ENCODE measurements at places on chromosomes 6 and 20.

DNA sequence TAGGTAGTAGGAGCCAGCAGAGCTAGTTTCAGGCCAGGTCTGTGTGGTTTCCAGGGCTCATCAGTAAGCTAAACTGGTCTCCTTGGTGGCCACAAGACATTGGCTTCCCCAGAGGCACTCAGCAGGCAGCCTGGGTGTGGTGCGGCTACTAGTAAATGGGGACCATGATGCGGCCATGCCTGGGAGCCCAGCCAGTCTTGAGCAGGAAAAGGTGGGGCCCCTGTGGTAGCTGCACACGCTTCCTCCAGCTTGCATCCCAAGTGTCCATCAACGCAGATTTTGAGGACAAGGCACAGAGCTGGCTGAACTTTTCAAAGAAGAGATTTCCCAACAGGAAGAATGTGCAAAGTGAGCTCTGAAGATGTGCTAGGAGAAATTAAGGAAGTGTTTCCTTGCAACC lies 107.4 kb upstream of the NAA20 start:
- no peaks in the 10 kb centered on the region for H3K36me3 ChIP-seq
- no peaks in the 10 kb centered on the region for H3K27me3 ChIP-seq
- no peak overlapping the region for H3K27ac ChIP-seq
- H3K4me3 ChIP-seq, result no peak overlapping the region
- DNase-seq, result no peak

DNA sequence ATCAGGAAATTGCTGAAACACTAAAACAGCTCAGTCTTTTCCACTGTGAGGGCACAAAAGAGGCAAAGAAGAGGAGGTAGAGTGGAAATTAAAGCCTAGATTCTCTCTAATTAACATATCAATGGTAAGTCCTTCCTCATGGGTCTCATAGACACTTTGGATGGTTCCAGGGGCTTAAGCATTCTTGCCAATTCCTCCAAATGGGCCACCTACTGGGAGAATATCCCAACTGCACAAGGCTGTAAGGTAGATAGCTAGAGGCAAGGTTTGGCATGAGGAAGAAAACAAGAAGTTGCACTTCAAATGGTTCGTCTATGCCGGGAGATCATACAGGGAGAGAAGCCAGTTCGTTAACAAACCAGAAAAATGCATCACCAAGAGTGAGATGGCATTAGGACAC lies 107.6 kb upstream of the KHDRBS2 start:
- peak; percentile 21 for DNase-seq
- H3K36me3 ChIP-seq, result no peaks in the 10 kb centered on the region
- H3K27ac ChIP-seq, result no peak overlapping the region
- H3K4me1 ChIP-seq, result peaks cover 6% of the 10 kb centered on the region

- peaks cover 30% of the 10 kb centered on the region for H3K36me3 ChIP-seq
- peaks cover 18% of the 10 kb centered on the region for H3K4me1 ChIP-seq
- peak; percentile 91 for DNase-seq
- H3K4me3 ChIP-seq, result peak overlapping the region; percentile 79
- no peak overlapping the region for H3K27ac ChIP-seq
These were observed 984 bp downstream of the TFAP2C start for GRCh38 chr20:56630086-56630493.

DNA sequence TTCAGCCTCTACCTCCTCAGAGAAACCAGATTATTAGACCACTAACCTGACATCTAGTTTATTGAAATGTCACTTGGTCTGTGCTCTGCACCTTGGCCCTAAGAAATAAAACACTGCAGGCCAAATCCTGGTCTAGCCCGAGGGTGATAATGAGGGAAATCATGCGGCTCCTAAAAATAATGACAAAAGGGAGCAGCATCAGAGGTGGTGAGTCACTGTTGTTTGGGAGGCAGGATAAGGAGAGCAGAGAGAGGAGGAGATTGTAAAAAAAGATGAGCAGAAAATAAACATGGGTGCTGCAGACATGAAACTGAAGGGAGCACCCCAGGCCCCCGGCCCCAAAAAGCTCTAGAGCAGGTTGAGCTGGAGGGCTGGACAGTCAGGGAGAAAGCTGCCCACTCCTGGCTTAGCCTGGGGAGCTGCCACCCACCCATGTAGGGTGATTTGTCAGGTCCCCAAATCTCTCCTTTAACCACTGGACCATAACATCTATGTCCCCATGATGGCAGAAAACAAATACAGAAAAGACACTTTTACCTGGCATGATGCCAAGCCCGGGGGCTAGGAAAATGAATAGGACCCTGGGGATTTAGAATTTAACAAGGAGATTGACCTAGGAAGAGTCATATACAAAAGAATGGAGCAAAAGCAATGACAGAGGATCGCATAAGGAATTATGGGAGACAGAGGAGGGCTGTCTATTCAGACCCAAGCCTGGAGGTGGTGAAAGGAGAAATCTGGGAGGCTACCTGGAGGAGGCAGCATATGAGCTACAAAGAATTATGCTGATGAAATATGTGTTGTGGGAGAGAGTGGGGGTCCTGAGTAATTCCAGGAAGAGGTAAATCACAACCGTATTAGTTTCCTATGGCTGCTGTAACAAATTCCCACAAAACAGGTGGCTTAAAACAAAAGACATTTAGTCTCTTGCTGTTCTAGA lies 103.7 kb downstream of the SNAP25 start:
- H3K4me3 ChIP-seq, result no peak overlapping the region
- H3K27me3 ChIP-seq, result no peaks in the 10 kb centered on the region
- no peak overlapping the region for H3K27ac ChIP-seq
- H3K4me1 ChIP-seq, result no peaks in the 10 kb centered on the region
- no peaks in the 10 kb centered on the region for H3K36me3 ChIP-seq
- DNase-seq, result no peak

DNA sequence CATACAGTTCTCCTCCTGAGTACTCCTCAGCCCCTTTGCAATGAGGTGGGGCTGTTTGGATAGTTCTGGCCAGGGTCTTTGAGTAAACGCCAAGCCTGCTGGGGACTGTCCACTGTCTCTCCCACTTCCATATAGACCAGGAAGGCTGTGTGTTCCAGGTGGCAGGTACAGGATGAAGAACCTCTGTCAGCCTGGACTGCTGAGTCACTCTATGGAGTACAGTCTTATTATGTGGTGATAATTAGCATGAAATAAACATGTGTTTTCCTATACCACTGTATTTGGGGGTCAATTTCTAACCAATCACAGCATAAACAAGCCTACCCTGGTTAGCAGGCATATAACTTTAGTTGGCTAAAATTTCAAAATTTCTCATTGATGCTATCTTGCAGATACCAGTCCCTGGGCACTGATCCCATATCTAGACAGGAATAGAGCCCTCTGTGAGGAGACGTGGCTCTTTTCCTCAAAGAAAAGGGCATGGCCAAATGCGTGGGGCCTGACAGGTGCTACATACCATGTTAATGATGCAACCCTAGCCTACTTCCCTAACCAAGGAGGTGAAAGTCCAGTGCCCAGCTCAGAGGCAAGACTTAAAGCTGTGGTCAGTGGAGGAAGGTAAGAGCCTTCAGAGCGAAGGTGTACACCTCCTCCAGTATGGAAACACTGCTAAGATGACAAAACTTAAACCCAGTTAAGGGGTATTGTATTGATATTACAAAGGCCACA lies 4.5 kb upstream of the ALDH8A1 start:
- no peaks in the 10 kb centered on the region for H3K27me3 ChIP-seq
- DNase-seq, result no peak
- H3K27ac ChIP-seq, result no peak overlapping the region
- no peaks in the 10 kb centered on the region for H3K36me3 ChIP-seq

GRCh38 chr6:137851669-137852068 lies 15.4 kb upstream of the TNFAIP3 start:
- H3K4me3 ChIP-seq, result no peak overlapping the region
- no peaks in the 10 kb centered on the region for H3K27me3 ChIP-seq
- DNase-seq, result no peak
- H3K27ac ChIP-seq, result no peak overlapping the region

DNA sequence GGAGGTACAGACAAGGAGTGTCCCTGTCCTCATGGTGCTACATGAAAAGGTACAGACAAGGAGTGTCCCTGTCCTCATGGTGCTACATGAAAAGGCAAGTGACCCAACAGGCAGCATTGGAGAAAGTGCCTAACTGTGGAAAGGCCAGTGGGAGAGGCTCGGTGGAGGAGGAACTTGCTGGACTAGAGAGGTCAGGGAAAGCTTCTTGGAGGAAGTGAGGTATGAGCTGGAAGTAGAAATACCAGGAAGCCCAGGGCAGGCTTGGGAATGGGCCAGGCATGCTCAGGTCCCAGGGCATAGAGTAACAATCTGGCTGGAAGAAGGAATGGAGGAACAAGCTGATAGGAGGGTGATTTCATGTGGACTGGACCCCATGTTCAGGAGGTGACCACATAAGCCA lies 59.8 kb upstream of the FNDC1 start:
- H3K4me1 ChIP-seq, result peaks cover 3% of the 10 kb centered on the region
- H3K36me3 ChIP-seq, result no peaks in the 10 kb centered on the region
- H3K27me3 ChIP-seq, result no peaks in the 10 kb centered on the region
- no peak overlapping the region for H3K4me3 ChIP-seq

DNA sequence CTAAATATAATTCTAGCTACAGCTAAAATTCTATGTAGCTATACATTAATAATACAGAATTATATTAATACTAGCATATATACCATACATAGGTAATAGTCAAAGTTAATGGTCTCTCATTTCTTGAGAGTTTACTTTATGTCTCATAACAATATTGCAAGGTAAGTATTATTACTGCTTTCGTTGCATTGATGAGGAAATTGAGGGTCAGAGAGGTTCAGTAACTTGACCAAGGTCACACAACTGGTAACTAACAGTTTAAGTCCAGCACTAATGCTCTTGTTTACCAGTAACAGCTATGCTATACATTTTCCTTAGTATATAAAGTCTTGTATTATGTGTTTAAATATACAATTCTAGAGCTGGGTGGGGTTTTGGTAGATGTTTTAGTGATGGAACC lies 67.6 kb downstream of the AFG1L start:
- no peaks in the 10 kb centered on the region for H3K36me3 ChIP-seq
- DNase-seq, result no peak
- no peak overlapping the region for H3K27ac ChIP-seq
- no peaks in the 10 kb centered on the region for H3K27me3 ChIP-seq

DNA sequence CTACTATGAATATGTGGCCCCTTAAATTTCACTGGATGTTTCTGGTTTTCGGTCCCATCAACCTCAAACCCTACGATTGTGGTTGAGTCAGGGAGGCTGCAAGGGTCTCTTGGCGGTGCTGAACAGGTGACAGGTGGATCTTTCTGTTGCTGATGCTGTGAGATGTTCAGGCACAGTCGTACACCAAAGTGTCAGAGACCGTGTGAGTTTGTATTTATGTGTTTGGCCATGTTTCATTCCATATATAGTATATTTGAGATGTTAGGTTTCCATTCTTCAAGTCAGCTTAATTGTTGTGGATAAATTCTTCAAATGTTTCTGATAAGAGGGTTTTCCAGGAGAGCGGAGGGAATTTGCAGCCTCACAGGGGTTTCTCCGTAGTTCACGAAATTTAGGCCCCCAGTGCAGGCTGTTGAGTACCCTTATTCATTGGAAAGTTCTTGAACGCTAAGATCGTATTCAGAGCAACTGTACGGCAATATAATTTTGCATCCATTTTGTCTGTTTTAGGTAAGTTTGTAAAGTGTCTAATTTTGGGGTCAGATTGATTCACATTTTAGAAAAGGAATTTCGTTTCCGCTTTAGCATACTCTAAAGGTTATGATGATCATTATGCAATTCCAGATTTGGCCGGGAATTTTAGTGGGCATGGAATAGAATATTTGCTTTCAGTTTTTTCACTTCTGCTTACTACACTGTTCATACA lies 1.2 kb downstream of the TAB2 start:
- peaks cover 2% of the 10 kb centered on the region for H3K4me1 ChIP-seq
- H3K27me3 ChIP-seq, result no peaks in the 10 kb centered on the region
- no peak overlapping the region for H3K27ac ChIP-seq
- H3K4me3 ChIP-seq, result peak overlapping the region; percentile 93
- no peak for DNase-seq
- no peaks in the 10 kb centered on the region for H3K36me3 ChIP-seq

- DNase-seq, result no peak
- no peaks in the 10 kb centered on the region for H3K36me3 ChIP-seq
- H3K27me3 ChIP-seq, result no peaks in the 10 kb centered on the region
- H3K4me3 ChIP-seq, result no peak overlapping the region
These were observed 37.9 kb upstream of the TGM2 start for GRCh38 chr20:38202982-38203293.

DNA sequence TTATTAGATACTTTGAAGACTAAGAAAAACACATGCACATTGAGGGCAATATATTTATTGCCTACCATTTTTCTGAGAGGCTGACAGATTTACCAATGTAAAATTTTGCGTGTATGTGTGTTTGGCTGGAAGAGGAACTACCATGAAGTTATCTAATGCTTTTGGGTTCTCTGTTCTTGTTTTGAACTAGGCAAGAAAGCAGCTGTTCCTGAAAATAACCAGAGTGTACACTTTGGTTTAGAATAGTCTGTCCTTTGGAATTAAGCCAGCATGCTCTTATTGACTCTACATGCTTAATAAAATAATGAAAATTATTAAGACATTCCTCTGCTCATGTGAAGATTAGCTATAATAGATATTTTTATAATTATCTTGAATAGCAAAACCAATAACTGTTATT lies 129.2 kb downstream of the MYB start:
- peaks cover 3% of the 10 kb centered on the region for H3K36me3 ChIP-seq
- no peak overlapping the region for H3K4me3 ChIP-seq
- DNase-seq, result no peak
- no peak overlapping the region for H3K27ac ChIP-seq
- no peaks in the 10 kb centered on the region for H3K27me3 ChIP-seq

GRCh38 chr20:37414224-37415035 lies 68.5 kb downstream of the SRC start:
- H3K27ac ChIP-seq, result no peak overlapping the region
- no peak for DNase-seq
- no peaks in the 10 kb centered on the region for H3K36me3 ChIP-seq
- peaks cover 7% of the 10 kb centered on the region for H3K4me1 ChIP-seq
- peak overlapping the region; percentile 48 for H3K4me3 ChIP-seq

DNA sequence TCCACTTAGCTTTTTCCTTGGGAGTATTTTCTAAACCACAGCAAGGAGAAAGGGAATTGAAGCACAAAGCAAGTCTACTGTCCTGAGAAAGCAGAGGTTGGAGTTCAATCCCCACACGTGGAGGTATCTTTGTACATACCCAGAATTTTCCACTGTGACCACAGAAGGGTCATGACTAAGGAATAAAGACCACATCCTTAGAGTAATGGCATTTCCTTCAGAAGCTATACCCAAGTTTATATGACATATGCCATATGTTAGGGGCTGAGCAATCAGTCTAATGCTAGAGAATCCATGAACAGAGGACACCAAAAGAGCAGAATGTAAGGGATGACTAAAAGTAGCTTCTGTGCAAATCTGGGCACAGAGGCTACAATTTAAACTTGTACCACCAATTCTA lies 46.4 kb downstream of the ATG5 start:
- H3K36me3 ChIP-seq, result no peaks in the 10 kb centered on the region
- no peaks in the 10 kb centered on the region for H3K27me3 ChIP-seq
- H3K4me1 ChIP-seq, result no peaks in the 10 kb centered on the region
- H3K4me3 ChIP-seq, result no peak overlapping the region

GRCh38 chr6:138307816-138308730 lies 69.6 kb upstream of the SMIM28 start:
- peaks cover 8% of the 10 kb centered on the region for H3K36me3 ChIP-seq
- no peak overlapping the region for H3K27ac ChIP-seq
- no peak for DNase-seq
- H3K27me3 ChIP-seq, result no peaks in the 10 kb centered on the region
- H3K4me1 ChIP-seq, result no peaks in the 10 kb centered on the region
